ENCODE measurements at places on chromosomes 5 and 9. TPM values are rescaled to one million over a fixed set of nuclear protein-coding genes. Genes with fewer than 3 reads are reported as not detected.

DNA sequence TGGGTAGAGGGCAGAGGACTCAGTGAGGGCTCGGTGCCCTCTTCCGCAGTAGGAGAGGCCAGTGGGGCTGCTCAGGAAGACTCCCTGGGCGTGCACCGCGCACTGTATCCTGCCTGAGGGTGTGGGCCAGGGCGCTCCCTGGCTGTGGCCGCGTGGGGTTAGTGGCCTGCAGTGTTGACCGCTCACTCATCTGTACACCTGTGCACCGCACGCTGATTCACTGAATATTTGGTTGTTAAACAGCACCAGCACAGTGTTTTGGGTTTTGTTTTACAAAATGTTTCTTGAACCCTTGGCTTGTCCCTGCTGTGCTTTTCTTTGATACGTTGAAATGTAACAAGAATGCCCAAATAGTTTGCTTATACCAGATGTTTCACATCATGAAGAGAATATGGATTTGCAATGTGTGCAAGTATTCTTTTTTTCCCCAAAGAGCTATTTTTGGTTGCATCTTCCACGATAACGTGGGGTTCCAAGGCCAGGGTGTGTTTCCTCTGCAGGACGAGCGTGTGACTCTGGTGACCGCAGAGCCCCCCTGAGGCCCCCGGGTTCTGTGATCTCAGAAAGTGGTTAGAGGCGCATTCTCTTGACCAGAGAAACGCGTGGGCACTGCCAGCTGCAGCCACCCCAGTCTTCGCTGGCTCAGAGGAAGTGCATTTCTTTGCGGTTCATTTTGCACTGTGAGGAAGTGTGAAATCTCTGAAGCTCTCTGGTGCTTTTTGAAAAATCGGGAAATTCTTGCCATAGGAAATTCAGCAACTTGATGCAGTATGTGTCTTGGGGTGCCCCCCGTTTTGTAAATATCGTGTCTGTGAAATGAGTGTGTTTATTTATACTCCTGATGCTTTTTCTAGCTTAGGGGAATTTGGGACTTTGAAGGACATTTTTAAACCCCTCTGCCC lies 46.9 kb downstream of the AHRR start:
- DNase-seq, result peak; percentile 33

DNA sequence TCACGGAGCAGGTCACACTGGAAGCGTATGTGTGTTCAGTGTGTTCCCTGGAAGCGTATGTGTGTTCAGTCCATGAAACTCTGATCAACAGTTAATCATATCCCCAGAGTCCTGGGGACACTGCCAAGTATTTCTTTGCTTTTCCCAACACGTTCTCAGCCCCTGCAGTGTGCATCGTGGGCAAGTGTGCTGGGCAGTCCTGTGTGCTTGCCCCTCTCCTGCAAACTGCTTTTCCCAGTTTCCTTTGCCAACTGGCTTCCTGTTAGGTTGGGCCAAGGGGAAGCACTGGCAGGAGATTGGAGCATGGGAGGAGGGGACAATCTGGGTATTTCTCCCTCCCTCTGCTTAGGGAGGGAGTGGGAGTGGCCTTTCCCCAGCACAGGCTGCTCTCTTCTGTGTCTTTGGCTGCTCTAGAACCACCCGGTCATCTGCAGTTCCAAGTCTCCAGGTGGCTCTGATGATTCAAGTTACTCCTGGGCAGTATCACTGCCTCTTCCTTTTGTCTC lies 36.8 kb upstream of the NEK6 start:
- no peak for DNase-seq

- no peak for DNase-seq
Measured at GRCh38 chr9:77523891-77524290, 124.2 kb downstream of the GNA14 start.

DNA sequence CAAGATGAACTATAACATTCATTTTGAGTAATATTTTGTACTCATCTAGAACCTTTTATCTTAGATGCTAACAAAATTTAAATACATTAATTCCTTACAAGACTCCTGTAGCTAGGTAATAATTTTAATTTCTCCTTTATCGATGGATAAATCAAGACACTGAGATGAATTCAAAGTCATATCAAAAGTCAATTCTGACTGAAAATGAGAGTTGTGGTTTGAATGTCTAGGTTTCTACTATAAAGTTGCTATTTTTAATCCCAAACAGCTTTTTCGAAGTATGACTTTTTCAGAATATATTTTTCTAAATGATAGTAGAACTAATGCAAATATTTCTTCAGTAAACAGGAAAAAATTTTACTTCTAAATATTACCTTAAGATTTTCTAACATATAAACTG lies 491.7 kb upstream of the FAM174A start:
- no peak for DNase-seq

DNA sequence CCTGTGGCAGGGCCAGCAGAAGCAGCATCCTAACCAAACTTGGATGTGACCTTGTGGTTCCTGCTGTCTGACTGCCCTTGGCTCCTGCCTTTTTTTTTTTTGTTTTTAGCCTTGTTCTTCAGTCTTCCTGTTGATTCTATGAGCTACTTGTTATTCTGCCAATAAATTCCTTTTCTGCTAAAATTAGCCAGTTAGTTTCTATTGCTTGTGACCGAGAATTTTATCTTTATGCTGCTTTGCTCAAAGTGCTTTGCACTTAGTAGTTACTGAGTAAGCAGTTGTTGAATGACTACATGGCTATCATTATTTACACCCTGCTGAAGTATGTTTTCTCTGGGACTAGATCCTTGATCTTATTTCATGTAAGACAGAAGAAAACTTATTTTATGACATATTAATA lies 20.8 kb upstream of the ATG10 start:
- no peak for DNase-seq

GRCh38 chr9:37105234-37105633 lies 15.1 kb upstream of the ZCCHC7 start:
- no peak for DNase-seq

- DNase-seq, result no peak
Measured at GRCh38 chr5:6804766-6805501, 91.7 kb downstream of the TENT4A start.

- DNase-seq, result no peak
Measured at GRCh38 chr5:3190433-3190832, 405.2 kb upstream of the IRX1 start.

DNA sequence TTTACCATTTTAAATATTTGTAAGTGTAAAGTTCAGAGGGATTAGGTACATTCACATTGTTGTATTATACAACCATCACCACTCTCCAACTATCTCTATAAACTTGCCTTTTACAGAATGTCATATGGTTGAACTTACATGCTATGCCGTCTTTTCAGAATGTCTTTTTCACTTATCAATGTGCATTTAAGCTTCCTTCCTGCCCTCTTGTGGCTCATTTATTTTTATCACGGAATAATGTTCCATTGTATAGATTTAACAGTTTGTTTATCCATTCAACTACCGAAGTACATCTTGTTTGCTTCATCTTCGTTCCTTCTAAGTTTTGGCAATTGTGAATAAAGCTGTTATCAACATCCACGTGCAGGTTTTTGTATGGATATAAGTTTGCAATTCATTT lies 133.3 kb upstream of the C6 start:
- no peak for DNase-seq

- no peak for DNase-seq
Measured at GRCh38 chr9:104882566-104882965, 45.4 kb downstream of the ABCA1 start.

DNA sequence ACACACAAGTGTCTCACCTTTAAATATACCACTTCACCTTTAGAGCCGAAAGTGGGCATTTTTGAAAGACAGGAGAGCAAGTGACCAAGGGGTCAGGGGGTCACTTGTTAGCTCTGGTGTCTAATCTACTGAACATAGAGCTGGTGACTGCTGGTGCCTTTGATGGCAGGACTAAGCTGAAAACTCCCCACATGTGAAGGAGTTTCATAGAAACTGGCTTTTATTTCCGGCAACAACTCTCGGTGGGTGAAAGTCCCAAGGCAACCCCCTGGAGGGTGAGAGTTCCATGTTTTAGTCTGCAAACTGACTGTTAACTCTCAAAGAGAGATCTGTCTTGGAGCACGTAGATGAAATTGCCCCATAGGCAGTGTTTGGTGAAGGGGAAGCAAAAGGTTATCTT lies 466.9 kb downstream of the DMRTA1 start:
- DNase-seq, result no peak

DNA sequence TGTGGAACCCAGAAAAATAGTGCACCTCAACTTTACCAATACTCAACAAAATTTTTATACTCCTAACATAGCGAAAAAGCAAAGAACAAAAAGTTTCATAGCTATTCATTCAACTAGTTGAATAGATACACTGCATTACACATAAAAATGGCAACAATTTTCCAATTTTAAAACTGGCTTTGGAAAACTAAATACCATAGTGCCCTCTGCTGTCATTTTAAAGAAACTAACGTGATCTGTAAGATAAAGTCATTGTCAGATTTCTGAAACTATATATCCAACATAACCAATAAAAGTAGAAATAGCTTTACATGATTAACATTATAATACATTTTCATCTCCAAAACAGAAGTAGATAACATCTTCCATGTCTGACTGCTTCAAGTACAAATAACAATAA lies 31.6 kb downstream of the DTWD2 start:
- DNase-seq, result no peak

DNA sequence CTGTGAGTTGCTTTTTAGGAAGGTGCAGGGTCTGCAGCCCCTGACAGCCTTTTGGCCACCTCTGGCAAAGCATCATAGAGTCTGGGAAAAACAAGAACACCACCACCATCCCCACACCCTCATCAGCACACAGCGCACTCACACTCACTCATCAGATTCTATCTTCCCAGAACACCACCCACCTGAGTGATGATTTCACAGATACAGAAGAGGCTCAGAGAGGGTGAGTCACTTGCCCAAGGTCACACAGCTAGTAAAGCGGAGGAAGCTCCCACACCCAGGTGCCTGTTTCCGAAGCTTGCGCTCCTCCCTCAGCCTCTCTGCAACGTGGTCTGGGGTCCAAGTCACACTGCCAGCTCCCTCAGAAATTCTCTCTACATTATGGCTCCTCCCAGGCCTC lies 41.8 kb upstream of the HRH2 start:
- no peak for DNase-seq

DNA sequence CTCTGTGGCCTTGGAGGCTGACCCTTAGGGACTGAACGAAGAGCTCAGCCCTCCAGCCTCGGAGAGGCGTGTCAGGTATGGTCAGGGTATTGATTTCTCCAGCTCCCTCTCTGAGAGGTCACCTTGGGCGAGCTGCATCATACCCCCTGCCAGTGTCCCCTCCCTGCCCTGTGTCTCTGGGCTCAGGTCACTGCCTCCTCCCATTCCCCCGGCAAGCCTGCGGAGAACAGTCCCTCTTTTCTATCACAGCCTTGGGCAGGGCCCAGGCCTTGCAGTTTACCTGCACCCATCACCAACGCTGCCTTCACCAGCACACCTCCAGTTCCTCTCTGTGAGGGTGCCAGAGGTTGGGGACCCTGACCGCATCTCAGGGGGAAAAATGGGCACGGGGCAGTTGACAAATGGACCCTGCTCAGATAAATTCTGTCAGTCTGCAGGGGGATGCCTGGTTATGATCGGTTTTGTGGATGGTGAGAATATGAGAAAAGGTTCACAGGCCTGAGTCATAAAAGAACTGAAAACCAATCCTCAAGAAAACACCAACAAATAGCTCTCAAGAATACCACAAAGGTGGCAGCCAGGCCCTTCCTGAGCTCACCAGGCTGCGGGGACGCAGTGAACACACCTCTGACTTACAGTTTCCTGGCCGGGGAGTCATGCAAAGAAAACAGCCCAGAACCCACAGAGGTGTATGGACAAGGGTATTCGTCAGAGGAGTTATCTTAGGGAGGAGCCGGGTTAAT lies 24.7 kb upstream of the RXRA start:
- DNase-seq, result no peak

DNA sequence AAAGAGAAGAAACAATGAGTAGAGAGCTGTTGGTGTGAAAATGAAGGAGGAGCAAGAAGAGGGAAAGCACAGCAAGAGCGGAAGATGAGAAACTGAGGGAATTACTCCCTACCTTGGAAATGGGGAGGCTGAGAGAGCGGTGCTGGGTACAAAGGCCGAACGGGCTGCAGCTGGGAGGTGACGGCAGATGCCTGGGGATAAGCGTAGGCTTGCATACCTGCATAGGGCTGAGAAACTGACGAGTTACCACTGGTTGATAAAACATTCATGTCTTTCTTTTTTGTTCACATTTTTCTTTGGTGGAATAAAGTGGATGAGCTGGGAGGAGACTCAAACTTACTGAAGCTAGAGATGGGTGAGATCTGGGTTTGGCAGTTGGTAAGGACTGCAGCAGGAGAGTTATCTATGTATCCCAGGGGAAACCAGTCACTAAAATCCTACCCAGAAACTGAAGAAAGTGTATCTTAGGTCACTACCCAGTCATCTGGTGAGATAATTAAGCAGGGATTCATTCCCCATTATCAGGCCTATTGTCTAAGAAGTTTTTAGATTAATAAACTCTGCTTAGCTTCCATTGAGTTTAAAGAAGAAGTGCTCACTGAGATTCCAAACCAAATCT lies 34.8 kb downstream of the FKBP15 start:
- no peak for DNase-seq

DNA sequence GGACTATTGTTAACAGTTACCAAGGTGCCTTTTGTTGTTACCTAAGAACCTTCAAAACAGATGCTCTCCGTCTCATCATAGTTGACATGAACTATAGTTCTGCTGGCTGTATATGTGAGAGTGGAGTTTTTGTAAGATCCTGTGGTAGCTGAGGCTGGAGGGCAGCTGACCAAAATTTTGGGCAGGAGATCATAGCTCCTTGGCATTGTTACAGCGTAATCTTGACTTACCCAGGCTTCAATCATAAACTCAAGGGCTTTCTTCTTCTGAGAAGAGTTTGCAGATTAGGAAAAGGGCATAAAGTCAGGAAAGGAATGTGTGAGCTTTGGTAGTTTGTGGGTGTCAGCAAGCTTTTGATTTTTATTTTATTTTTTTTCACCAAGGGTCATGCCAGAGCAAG lies 34.5 kb downstream of the RCL1 start:
- DNase-seq, result no peak

DNA sequence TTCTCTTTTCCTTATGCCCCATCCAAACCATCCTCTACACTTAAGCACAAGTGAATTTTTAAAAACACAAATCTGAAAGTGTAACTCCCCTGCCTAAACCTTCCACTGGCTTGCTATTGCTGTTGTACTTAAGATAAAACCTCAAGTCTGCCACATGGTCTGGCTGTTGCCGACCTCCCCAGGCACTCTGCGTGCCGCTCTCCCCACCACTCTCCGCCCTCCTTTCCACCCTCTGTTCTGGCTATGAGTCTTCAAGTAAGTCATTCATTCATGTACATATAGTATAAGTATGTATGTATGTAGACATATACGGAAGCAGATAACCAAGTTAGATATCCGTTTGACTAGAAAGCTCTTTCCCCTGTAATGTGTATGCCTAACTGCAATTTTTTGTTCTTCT lies 94.7 kb upstream of the ANKRD55 start:
- peak; percentile 18 for DNase-seq

The C6 gene
- polyA plus RNA-seq, result not detected

The HTR4 gene
- polyA plus RNA-seq, result not detected

The PCDHB5 gene
- not detected for polyA plus RNA-seq

The ANKRD34B gene
- not detected for polyA plus RNA-seq

The MLANA gene
- not detected for polyA plus RNA-seq

The KLF9 gene
- polyA plus RNA-seq, result 3.4 TPM

The CDH12 gene
- polyA plus RNA-seq, result not detected

The DMRT3 gene
- not detected for polyA plus RNA-seq

The PTGDS gene
- not detected for polyA plus RNA-seq

The CD14 gene
- 3.1 TPM for polyA plus RNA-seq

All from naive B cell (primary cell).